ENCODE measurements at places on chromosomes 6 and 20. TPM values are rescaled to one million over a fixed set of nuclear protein-coding genes. Genes with fewer than 3 reads are reported as not detected.
A peak's percentile ranks its signal among the peaks of the same experiment; 100 is the strongest.

The RAB44 gene
- total RNA-seq: not detected

The THEMIS gene
- total RNA-seq: 3.1 TPM

The SOBP gene
- total RNA-seq: 29.6 TPM

The BCAS4 gene
- 6.5 TPM for total RNA-seq

The CARMIL1 gene
- 21.7 TPM for total RNA-seq

The SIRPG gene
- 3.4 TPM for total RNA-seq

The SNAI1 gene
- not detected for total RNA-seq

The BPIFB4 gene
- total RNA-seq: not detected

The LHFPL5 gene
- 0.24 TPM for total RNA-seq

The HEY2 gene
- total RNA-seq: 37.6 TPM

The CLPSL1 gene
- not detected for total RNA-seq

The RBPJL gene
- total RNA-seq: not detected

The AIF1 gene
- total RNA-seq: 63.6 TPM

The FAM83C gene
- 0.72 TPM for total RNA-seq

The CCR6 gene
- 1.4 TPM for total RNA-seq

DNA sequence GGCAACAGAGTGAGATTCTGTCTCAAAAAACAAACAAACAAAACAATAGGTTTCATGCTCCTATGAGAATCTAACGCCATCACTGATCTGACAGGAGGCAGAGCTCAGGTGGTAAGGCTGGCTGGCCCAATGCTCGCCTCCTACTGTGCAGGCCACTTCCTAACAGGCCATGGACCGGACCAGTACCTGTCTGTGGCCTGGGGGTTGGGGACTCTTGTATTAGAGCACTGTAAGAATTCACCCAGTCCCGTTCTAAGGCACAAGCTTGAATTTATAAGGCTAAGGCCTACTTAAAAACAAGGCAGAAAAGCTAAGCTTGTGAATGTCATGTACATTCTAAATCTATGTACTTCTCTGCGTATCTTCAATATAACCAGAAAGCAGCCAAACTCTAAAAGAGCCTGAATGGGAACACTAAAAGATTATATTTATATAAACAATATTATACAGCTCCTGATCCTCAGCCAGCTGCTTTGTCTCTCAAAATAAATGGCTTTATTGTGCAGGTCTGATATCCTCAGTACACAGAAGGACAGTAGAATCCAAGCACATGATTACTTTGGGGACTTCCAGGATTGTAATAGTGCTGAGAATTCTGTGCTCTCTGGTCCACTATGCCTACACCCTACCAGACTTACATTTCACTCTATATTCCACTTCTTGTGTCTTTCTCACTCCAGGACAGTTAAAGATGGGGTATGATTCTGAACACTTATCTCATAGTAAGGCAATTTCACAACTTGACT is 64.5 kb upstream of the DST start:
- DNase-seq: no peak

GRCh38 chr20:40949346-40949745 is 79.3 kb upstream of the TOP1 start:
- DNase-seq: no peak

GRCh38 chr20:38514185-38514584 is 41.5 kb downstream of the RALGAPB start:
- DNase-seq: no peak

GRCh38 chr6:42333612-42334011 is 116.0 kb upstream of the MRPS10 start:
- DNase-seq: no peak

- DNase-seq: peak; percentile 38
Observed at GRCh38 chr6:2766767-2767656, 1.8 kb downstream of the WRNIP1 start.

- DNase-seq: no peak
Observed at GRCh38 chr6:20919677-20920385, 385.6 kb downstream of the CDKAL1 start.

- DNase-seq: no peak
Observed at GRCh38 chr6:163963205-163964120, 548.9 kb downstream of the QKI start.

- DNase-seq: no peak
Observed at GRCh38 chr6:4820704-4821276, 44.6 kb downstream of the CDYL start.

DNA sequence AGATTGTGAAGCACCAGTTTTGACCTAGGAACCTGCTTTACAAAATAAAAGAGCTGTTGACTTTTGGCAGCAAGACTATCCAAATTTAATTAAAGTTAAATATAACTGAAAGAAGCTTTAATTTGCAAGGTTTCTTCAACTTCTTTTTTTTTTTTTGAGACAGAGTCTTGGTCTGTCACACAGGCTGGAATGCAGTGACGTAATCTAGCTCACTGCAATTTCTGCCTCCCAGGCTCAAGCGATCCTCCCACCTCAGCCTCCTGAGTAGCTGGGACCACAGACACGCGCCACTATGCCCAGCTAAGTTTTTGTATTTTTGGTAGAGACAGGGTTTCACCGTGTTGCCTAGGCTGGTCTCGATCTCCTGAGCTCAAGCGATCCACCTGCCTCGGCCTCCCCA is 13.7 kb upstream of the CSE1L start:
- no peak for DNase-seq

GRCh38 chr20:13464702-13465101 is 174.0 kb downstream of the TASP1 start:
- DNase-seq: no peak

DNA sequence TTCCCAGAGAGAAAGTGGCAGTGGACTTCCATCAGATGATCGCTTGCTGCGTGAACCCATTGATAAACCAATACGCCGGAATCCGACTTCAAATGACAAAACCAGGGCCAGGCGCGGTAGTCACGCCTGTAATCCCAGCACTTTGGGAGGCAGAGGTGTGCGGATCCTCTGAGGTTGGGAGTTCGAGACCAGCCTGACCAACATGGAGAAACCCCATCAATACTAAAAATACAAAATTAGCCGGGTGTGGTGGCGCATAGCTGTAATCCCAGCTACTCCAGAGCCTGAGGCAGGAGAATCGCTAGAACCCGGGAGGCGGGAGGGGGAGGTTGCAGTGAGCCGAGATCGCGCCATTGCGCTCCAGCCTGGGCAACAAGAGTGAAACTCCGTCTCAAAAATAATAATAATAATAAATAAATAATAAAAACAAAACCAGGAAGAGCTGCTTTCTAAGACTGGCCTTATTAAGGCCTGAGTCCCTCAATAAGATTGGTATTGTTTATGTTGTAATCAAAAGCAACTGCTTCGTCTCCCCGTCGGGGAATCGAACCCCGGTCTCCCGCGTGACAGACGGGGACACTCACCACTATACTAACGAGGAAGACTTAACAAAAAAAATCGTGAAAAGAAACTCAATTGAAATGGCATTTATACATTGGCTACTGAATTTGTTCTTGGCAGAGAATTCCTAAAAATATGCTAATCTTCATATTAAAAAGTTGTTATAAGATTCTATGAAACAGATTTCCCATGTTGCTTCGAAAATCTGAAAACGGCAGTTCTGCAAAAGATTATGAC is 110.2 kb upstream of the ZNF184 start:
- peak; percentile 15 for DNase-seq

GRCh38 chr6:70234561-70235236 is 68.2 kb downstream of the COL9A1 start:
- no peak for DNase-seq

GRCh38 chr6:134296762-134297161 is 21.1 kb downstream of the SGK1 start:
- no peak for DNase-seq

DNA sequence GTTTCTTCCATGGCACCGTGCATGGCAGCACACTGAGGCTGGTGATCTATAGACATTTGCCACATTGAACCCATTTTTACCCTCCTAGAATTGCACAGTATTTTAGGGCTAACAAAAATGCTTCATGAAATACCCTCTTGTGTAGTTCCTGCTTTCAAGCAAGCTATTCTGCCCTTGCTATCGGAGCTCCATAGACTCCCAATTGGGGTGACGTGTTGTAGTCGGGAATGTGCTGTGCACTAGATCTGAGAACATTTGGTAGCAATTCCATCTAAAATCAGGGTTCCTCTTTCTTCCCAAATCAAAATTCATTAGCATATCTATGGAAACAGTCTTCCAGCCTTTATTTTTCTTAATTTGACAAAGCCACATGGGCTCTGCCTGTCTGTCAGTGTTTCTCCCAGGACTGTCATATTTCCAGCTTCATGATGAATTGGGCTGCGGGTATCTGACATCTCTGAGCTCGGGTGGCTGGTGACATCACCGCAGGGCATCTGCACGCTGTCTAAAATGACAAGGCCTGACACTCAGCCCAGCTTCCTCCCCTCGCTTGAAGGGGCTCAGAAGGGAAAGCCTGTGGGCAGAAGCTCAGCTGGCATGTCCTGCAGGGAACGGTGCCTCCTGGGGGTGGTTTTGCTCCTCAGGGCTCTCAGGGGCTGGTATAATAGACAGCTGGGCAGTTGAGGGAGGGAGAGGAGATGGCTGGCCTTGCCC is 406.4 kb downstream of the QKI start:
- peak; percentile 15 for DNase-seq

DNA sequence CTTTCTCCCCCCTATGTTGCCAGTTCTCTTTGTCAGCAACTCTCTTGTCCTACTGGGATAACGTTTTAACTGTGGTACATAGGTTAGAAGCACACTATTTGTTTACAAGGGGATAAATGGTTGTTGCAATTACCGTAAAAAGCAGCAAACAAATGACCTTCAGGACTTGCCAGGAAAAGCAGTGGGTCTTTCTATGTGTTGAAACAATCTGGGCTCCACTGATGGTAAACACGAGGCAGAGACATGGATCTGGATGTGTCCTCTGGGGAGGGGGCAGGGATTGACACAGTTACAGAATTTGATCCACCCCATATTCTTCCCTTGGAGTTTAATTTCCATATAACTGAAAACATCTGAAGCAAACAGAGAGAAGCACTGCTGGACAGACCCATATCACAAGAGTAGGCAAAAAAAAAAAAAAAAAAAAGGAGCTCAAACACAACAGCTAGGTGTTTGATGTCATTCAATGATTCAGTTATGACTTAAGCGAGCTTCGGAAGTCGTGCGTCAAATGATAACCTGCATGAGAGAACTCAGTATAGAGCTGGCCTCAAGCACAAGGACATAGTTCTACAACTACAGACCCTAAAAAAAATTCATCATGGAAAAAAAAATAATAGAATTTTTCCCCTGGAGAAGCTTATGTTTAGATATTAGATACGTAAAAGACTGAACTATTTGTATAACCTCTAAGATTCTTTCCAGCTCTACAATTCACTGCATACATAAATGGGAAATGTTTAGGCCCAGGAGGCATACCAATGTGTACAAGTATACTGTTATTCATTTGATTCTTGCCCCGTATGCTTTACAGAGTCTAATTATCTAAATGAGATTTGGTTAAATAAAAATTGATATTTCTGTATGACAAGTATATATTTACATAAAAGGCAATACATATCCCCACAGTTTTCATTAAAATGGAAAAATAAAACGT is 127.7 kb downstream of the ALDH8A1 start:
- DNase-seq: no peak

GRCh38 chr6:37889486-37889885 is 70.0 kb downstream of the ZFAND3 start:
- DNase-seq: no peak

DNA sequence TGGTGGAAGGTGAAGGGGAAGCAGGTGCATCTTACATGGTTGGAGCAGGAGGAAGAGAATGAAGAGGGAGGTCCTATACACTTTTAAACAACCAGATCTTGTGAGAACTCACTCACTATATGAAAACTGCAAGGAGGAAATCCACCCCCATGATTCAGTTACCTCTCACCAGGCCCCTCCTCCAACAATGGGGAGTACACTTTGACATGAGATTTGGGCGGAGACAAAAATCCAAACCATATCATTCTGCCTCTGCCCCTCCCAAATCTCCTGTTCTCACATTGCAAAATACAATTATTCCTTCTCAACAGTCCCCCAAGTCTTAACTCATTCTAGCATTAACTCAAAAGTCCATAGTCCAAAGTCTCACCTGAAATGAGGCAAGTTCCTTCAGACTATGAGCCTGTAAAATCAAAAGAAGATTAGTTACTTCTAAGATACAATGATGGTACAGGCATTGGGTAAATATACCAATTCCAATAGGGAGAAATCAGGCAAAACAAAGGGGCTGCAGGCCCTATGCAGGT is 60.5 kb downstream of the EDN1 start:
- no peak for DNase-seq

DNA sequence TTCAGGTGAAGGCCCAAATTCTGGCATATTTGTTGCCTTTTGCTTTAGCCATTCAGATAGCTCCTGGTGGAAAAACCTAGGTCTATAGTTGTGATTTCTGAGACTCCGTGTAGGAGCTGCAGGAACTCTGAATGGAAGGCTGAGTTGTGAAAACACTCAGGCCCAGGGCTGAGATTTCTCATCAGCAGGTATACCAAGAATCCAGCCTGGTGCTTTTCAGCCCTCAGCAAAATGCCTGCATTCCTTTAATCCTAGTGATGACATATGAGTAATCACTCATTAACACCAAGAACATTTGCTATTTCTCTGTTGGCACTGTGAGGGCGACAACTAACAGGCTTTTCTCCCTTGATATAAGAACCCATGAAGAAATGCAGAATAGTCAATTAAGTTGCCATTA is 546.1 kb upstream of the MAN1A1 start:
- no peak for DNase-seq

DNA sequence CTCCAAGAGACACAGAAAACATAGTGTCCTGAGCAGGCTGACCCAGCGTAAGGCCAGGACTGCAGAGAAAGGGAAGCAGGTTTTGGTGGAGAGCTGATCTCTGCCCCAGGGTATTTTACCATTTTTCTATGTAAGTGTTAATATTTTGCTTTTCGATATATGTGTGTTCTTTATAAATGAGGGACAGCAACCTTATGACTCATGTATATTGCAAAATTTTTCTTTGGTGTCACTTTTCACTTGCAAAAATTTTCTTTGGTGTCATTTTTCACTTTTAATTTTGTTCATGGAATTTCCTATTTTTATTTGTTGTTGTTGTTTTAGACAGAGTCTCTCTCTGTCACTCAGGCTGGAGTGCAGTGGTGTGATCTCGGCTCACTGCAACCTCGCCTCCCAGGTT is 34.6 kb upstream of the PXDC1 start:
- no peak for DNase-seq

DNA sequence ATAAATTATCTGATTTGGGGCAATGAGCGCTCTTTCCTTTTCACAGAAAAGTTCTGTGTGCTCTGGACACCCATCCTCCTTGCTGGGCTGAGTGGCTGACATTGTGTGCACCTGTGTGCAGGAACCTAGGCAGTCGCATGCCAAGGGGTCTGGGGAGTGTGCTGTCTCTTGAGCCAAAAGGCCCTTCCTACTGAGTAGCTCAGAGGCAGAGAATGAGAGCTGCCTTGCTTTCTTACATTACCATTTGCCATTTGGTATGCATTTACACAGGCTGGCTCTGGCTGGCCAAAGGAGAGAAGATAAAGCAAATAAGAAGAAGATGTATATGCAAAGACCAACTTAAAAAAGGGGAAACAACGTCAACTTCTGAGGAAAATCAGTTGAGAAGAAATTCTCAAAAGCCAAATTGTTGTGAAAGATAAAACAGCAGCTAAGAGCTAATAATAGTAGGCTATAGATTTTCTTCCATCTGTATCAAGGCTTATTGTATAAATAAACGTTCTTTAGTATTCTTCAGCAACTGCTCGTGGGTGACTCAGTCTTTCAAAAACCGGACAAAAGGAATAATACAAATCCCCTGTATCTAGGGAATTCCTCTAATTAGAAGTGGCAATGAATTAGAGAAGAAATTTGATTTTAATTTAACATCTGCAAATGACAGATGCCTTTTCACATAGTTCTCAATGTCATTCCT is 121.9 kb downstream of the INSM1 start:
- no peak for DNase-seq

GRCh38 chr6:9086331-9086730 is 651.0 kb upstream of the SLC35B3 start:
- no peak for DNase-seq

Measured in umbilical cord (tissue), 2 donors.